ENCODE measurements at places on chromosomes 5 and 9.
A peak's percentile ranks its signal among the peaks of the same experiment; 100 is the strongest.

- DNase-seq = no peak
Observed at GRCh38 chr5:151615431-151615830, 24.3 kb upstream of the FAT2 start.

DNA sequence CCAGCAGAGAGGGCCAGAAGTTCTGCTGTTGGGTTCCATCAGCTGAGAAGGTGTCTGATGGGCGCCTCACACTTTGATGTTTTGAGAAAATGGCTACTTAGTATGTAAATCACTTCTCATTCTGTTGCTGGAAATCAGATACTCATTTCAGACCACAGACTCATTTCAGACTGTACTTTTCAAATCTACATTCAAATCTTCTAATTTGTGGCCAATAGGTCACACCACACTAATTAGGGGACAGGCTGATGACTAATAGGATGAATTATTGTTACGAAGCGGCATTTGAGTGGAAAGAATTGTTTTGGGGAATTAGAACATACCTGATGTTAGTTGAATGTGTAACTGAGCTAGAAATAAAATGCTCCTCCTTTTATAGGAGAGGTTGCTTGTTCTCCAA is 13.2 kb downstream of the MTAP start:
- DNase-seq = no peak

GRCh38 chr5:119537704-119538103 is 85.4 kb downstream of the HSD17B4 start:
- peak; percentile 51 for DNase-seq

DNA sequence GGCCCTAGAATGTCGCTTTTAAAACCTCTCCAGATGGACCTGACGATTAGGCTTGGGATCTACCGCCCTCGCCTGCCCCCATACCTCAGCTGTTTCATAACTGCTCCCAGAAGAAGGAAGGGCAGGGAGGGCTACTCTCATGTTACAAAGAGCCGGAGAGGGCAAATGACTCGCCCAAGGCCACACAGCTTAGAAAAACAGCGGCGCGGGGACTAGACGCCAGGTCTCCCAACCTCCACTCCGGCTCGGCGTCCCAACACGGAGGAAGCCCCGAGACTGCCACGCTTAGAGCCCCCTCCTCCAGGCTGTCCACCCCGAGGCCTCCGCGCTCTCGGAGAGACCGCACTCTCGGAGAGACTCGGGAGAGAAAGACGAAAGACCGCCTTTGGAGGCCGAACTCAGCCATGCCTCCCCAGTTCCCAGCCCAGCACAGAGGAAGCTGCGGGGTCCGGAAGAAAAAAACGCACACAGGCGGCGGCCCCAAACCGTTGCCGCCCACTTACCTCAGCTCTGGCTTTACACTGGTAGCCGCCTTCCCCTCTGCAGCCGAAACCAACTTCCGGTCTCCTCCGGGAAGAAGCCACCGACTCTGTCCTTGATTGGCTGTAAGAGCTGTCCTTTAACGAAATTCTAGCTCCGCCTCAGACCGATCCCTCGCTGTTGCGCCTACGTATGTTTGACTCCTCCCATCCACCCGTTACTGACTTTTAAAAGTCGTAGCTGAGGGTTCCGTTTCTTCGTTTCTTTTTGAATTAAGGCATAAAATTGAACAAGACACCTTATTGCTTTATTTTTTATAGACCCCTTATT is at the start of gene MED7:
Gene MED7, minus strand, starts transcription at position 549 of the 810 bp plus-strand sequence. CDS start 3,434 bp downstream, outside the sequence.
- DNase-seq = peak; percentile 100

DNA sequence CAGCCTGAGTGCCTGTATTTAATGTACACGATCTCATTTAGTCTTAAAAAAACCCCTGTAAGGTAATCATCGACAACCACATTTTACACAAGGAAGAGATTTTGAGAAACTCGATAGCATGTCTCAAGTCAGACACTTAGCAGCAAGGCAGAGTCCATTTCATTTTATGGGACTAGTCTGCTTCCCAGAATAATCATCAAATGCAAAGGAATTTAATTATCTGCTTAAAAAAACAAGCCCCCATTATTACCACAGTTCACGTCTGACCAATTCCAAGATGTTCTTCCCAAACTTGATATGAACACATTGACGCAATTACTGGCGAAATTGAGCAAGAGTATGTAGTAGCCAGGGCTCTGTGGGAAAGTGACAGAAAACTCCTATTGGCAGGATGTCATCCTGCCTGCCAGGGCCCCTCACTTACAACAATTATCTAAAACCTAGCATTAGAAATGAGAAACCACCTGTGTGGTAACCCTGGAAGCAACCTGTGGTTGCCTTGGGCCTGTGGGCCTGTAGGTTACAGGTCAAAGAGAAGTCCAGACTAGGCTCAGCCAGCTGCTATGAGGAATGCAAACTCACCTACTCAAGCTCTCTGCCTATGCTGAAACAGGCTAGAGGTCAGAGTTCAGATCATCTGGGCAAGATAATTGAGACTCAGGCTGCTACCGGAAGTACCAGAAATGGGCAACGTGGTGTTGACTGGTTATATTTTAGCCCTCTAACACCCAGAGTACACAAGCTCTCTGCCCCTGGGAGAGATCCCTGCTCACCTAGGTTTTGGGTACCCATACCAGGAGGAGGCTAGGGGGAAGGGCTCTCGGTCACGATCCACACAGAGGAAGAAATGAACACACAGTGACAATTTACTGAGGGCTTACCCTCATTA is 1.6 kb downstream of the B4GALT1 start:
- peak; percentile 88 for DNase-seq

DNA sequence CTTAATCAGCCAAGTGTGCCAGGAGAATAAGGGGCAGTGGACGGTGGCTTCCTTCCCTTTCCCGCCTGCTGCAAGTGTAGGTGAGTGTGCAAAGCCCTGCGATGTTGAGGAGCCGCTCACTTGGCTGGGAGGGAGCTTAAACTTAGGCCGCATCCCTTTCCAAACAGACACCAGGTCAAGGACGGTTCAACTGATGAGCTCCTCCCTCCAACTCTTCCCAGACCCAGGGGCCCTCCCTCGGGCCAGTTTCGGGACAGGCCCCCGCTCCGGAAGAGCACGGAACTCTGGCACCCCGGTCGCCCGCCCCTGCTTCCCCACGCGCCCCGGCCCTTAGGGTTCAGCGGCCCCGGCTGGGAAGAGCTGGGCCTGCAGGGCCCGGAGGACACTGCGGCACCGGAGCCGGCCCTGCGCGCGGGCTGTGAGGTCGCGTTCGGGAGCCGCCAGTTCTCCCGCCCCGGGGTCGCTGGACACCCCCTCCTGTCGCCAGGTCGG is 481 bp downstream of the MRPL36 start:
- DNase-seq = peak; percentile 43

DNA sequence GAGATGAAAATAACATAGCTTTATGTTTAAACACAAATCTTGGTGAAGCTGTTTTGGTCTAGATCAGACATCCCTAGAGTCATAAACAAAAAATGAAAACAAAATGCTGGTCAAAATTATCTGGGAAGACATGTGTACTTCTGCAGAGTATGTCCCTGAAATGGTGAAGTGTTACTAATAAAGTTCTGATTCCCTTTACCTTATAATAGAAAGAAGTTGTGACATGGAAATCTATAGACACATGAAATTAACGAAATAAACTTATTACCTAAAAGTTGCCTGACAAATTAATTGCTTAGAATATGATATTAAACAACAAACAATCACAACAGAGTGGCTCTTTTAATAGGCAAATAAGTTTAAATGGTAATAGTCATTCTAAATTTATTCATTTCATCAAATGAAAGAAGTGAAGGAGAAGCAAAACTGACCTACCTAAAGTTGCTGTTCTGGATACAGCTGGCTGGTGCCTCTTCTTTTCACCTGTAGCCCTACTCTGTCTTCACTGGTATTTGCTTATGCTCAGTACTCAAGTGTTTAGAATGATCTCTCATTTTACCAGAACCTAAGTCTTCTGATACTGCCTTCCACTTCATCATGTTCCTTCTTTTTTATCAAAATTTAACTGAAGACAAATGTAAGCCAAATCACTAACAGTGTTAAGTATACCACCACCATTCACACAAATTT is 38.8 kb downstream of the FNIP1 start:
- DNase-seq = no peak

GRCh38 chr5:33488558-33489355 is 48.0 kb downstream of the TARS1 start:
- no peak for DNase-seq
